ENCODE measurements at places on chromosomes 11 and 22.

- DNase-seq = peak; percentile 81
Observed at GRCh38 chr11:131618201-131618600, 247.8 kb downstream of the NTM start.

GRCh38 chr11:126764231-126764630 is 236.3 kb downstream of the KIRREL3 start:
- DNase-seq = peak; percentile 8

GRCh38 chr11:27370374-27370773 is 7.4 kb upstream of the CCDC34 start:
- DNase-seq = no peak

DNA sequence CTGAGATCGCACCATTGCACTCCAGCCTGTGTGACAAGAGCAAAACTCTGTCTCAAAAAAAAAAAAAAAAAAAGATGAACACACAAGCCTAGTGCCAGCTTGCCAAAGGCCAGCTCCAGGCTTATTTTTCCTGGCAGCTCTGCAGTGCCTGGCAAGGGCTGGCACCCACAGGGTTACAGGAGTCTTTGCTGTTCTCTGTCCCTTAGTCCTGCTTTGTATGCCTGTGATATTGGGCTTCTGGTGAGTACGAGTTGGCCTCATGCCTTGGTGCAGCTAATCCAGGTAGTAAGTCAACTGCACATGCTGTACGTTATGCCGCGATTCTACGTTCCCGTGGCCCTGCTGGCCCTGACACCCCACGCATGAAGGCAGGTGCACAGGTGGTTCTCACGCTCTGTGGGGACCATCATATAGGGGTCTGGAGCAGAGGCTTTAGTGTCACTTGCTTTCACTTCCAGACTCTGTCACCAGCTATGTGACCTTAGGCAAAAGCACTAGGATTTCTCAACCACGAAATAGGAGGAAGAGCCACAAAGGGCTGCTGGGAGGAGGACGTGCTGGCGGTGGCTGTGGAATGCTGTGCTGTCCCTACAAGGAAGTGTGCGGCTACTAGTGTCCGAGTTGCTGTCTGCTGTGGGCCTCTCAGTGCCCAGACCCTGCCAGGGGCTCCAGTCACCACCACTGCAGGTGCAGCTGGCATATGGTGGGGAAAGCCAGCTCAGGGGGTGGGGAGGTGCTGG is 21.4 kb upstream of the RASL10A start:
- no peak for DNase-seq

GRCh38 chr11:58127350-58127749 is 2.0 kb upstream of the OR9I1 start:
- DNase-seq = no peak
